Heart right ventricle (tissue), 16 donors: ENCODE measurements at places on chromosomes 12 and 14. TPM values are rescaled to one million over a fixed set of nuclear protein-coding genes. Genes with fewer than 3 reads are reported as not detected.

GRCh38 chr12:29980304-29980703 is 196.6 kb upstream of the TMTC1 start:
- no peak for DNase-seq
- H3K27me3 ChIP-seq: no peaks in the 10 kb centered on the region
- no peaks in the 10 kb centered on the region for H3K4me1 ChIP-seq

GRCh38 chr12:130127912-130128789 is 34.1 kb upstream of the FZD10 start:
- H3K4me1 ChIP-seq: no peaks in the 10 kb centered on the region
- no peaks in the 10 kb centered on the region for H3K36me3 ChIP-seq
- peak; percentile 33 for DNase-seq
- H3K27me3 ChIP-seq: peaks cover 14% of the 10 kb centered on the region

DNA sequence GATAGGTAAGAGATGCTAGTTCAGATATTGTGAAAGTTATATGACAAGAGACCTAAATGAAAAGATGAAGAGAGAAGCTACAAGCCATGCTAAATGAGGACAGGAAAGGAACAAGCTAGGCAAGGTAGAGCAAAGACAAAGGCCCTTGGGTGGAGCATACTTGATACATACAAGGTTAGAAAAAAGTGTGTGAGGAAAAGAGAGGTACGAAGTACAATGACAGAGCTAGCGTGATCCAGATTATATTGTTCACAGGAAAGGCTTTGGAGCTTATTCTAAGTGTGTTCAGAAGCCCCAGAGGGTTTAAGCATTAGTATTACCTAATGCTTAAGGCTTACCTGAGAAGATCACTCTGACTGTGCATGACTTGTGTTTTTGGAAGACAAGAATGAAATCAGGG is 75.0 kb downstream of the SLCO1B3 start:
- no peak overlapping the region for H3K4me3 ChIP-seq
- no peak for DNase-seq
- no peaks in the 10 kb centered on the region for H3K36me3 ChIP-seq
- no peak overlapping the region for H3K27ac ChIP-seq
- H3K27me3 ChIP-seq: no peaks in the 10 kb centered on the region

DNA sequence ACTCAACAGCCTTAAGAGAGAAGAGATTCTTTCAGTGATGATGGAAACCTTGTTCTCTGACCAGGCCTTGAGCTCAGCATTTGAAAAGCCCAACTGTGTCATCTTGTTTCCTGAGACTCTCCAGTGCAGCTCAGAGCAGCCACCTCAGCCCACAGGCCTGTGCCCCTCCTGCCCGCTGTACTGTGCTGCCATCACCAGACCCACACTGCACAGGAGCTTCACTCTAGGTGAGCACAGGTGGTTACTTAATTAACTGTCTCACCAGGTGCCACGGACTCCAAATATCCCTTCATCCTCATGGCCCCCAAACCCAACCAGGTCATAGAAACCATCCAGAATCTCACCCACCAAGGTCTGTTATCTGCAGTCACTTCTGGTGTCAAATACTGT is 51.3 kb downstream of the JAG2 start:
- no peak for DNase-seq
- no peaks in the 10 kb centered on the region for H3K36me3 ChIP-seq
- H3K27ac ChIP-seq: no peak overlapping the region
- peaks cover 1% of the 10 kb centered on the region for H3K27me3 ChIP-seq

Gene RILPL2
- polyA plus RNA-seq: 2.8 TPM

- peaks cover 42% of the 10 kb centered on the region for H3K27me3 ChIP-seq
- H3K4me3 ChIP-seq: no peak overlapping the region
- no peaks in the 10 kb centered on the region for H3K4me1 ChIP-seq
- no peak overlapping the region for H3K27ac ChIP-seq
- DNase-seq: no peak
Measured at GRCh38 chr14:100731846-100732765, 5.4 kb downstream of the DLK1 start.

- H3K36me3 ChIP-seq: no peaks in the 10 kb centered on the region
- no peak overlapping the region for H3K27ac ChIP-seq
- H3K4me3 ChIP-seq: no peak overlapping the region
Measured at GRCh38 chr14:89418976-89419375, 1.9 kb upstream of the FOXN3 start.

Gene SOCS2
- 14.9 TPM for polyA plus RNA-seq

GRCh38 chr12:6372403-6373003 is 2.9 kb downstream of the SCNN1A start:
- no peaks in the 10 kb centered on the region for H3K27me3 ChIP-seq
- H3K4me1 ChIP-seq: peaks cover 12% of the 10 kb centered on the region
- DNase-seq: no peak
- H3K27ac ChIP-seq: no peak overlapping the region
- H3K36me3 ChIP-seq: no peaks in the 10 kb centered on the region

- no peak overlapping the region for H3K4me3 ChIP-seq
- no peaks in the 10 kb centered on the region for H3K27me3 ChIP-seq
- no peak for DNase-seq
- H3K36me3 ChIP-seq: no peaks in the 10 kb centered on the region
- H3K4me1 ChIP-seq: peaks cover 88% of the 10 kb centered on the region
Measured at GRCh38 chr12:2335513-2335912, 282.7 kb downstream of the CACNA1C start.

- no peak for DNase-seq
- peaks cover 5% of the 10 kb centered on the region for H3K27me3 ChIP-seq
- no peaks in the 10 kb centered on the region for H3K36me3 ChIP-seq
- no peaks in the 10 kb centered on the region for H3K4me1 ChIP-seq
- no peak overlapping the region for H3K4me3 ChIP-seq
- H3K27ac ChIP-seq: no peak overlapping the region
Measured at GRCh38 chr12:67155863-67156262, 113.3 kb upstream of the CAND1 start.

Gene FOXN3
- polyA plus RNA-seq: 13.0 TPM

- no peaks in the 10 kb centered on the region for H3K4me1 ChIP-seq
- no peaks in the 10 kb centered on the region for H3K27me3 ChIP-seq
- no peak overlapping the region for H3K27ac ChIP-seq
- no peak for DNase-seq
- no peaks in the 10 kb centered on the region for H3K36me3 ChIP-seq
- H3K4me3 ChIP-seq: no peak overlapping the region
Measured at GRCh38 chr12:78210506-78210860, 379.8 kb downstream of the NAV3 start.

GRCh38 chr12:56315249-56315621 is 553 bp downstream of the CNPY2 start:
- H3K27ac ChIP-seq: peak overlapping the region; percentile 98
- peaks cover 55% of the 10 kb centered on the region for H3K36me3 ChIP-seq
- peak overlapping the region; percentile 66 for H3K4me3 ChIP-seq
- no peaks in the 10 kb centered on the region for H3K27me3 ChIP-seq
- no peak for DNase-seq

Gene OTOGL
- 0.15 TPM for polyA plus RNA-seq

Gene SLC5A8
- polyA plus RNA-seq: not detected

- peaks cover 4% of the 10 kb centered on the region for H3K27me3 ChIP-seq
- H3K27ac ChIP-seq: no peak overlapping the region
- no peak for DNase-seq
- no peaks in the 10 kb centered on the region for H3K36me3 ChIP-seq
- H3K4me1 ChIP-seq: peaks cover 9% of the 10 kb centered on the region
- no peak overlapping the region for H3K4me3 ChIP-seq
Measured at GRCh38 chr12:31205054-31205453, 120.9 kb downstream of the SINHCAF start.

- DNase-seq: peak; percentile 73
- H3K4me3 ChIP-seq: peak within 1 kb of the TSS; percentile 55
- H3K27ac ChIP-seq: peak within 1 kb of the TSS; percentile 83
Measured at GRCh38 chr14:58395812-58396788, at the start of gene TOMM20L. Gene TOMM20L (plus strand): TSS chr14:58395930. CDS start chr14:58395958, 28 bp downstream.

DNA sequence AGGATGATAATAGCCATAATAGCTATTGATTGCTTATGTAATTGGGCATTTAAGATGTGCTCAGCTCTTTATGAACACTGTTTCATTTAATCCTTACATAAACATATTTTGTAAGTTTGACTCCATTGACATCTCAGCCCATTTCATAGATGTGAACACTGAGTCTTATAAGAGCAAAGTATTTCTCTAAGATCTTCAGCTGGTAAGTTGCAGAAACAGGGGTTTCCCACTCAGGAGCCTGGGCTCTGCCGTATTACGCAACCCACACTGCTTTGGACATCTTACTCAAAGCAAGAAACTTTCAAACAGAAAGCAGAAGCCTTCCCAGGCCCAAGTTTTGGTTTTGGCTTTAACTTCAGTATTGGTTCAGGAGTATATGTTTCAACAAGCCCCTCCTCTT is 705.1 kb downstream of the MED13L start:
- H3K27ac ChIP-seq: no peak overlapping the region
- H3K4me1 ChIP-seq: no peaks in the 10 kb centered on the region
- H3K27me3 ChIP-seq: peaks cover 2% of the 10 kb centered on the region

- peaks cover 13% of the 10 kb centered on the region for H3K4me1 ChIP-seq
- peak; percentile 57 for DNase-seq
- peak overlapping the region; percentile 64 for H3K27ac ChIP-seq
- no peaks in the 10 kb centered on the region for H3K36me3 ChIP-seq
- H3K4me3 ChIP-seq: no peak overlapping the region
- H3K27me3 ChIP-seq: no peaks in the 10 kb centered on the region
Measured at GRCh38 chr12:51886021-51886710, 1.7 kb upstream of the ANKRD33 start.

Gene PGAM5
- polyA plus RNA-seq: 17.5 TPM

GRCh38 chr12:66060163-66060907 is 70.2 kb downstream of the LLPH start:
- H3K27ac ChIP-seq: no peak overlapping the region
- no peaks in the 10 kb centered on the region for H3K36me3 ChIP-seq
- H3K27me3 ChIP-seq: no peaks in the 10 kb centered on the region
- H3K4me1 ChIP-seq: no peaks in the 10 kb centered on the region
- H3K4me3 ChIP-seq: no peak overlapping the region

DNA sequence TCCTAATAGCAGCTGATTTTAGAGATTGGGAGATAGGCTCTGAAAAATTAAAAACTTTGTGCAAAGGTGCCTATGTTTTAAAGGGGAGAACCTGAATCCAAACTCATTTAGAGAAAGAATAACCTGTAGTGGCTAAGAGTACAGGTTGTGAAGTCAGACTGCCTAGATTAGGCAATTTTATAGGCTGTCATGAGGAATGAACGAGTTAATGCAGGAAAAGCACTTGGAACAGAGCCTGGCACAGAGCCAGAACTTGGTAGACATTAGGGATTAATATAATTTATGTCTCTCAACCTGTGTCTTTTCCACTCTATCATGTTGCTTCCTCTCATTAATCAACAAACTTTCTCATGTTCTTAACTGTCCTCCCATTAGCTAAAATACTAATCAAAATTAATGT is 98.1 kb downstream of the WIF1 start:
- no peaks in the 10 kb centered on the region for H3K36me3 ChIP-seq
- H3K27ac ChIP-seq: no peak overlapping the region
- H3K4me3 ChIP-seq: no peak overlapping the region

GRCh38 chr12:69765515-69765914 is 26.9 kb downstream of the RAB3IP start:
- DNase-seq: no peak
- no peak overlapping the region for H3K4me3 ChIP-seq
- no peak overlapping the region for H3K27ac ChIP-seq
- H3K4me1 ChIP-seq: no peaks in the 10 kb centered on the region

Gene TPH2
- polyA plus RNA-seq: not detected

Gene MYH7
- 7,351 TPM for polyA plus RNA-seq

DNA sequence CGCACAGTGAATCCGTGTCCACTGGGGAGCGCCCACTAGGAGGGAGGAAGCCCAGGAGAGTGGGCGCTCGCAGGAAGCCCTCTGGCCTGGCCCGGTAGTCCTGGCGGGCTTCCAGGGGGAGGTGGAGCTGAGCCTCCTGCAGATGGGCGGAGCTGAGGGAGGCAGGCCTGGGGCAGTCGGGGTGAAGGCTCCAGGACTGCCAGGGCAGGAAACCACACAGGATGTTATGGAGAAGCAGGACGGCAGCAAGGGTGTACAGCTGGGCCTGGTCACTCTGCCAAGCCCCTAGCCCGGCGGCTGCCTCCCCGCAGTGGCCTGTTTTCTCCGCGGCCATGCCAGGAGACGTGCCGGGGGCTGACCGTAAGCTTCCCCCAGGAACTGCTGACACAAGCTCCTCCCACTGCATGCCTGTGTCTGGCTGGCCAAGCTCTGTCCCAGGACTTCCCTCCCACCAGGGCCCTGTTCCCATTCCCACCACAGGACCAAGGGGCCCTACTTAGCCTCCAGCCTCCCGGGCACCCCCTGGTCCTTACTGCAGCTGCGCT is 143.4 kb upstream of the C14orf180 start:
- H3K27me3 ChIP-seq: no peaks in the 10 kb centered on the region
- H3K4me3 ChIP-seq: peak overlapping the region; percentile 46
- H3K4me1 ChIP-seq: peaks cover 21% of the 10 kb centered on the region
- peak; percentile 82 for DNase-seq
- peak overlapping the region; percentile 86 for H3K27ac ChIP-seq

DNA sequence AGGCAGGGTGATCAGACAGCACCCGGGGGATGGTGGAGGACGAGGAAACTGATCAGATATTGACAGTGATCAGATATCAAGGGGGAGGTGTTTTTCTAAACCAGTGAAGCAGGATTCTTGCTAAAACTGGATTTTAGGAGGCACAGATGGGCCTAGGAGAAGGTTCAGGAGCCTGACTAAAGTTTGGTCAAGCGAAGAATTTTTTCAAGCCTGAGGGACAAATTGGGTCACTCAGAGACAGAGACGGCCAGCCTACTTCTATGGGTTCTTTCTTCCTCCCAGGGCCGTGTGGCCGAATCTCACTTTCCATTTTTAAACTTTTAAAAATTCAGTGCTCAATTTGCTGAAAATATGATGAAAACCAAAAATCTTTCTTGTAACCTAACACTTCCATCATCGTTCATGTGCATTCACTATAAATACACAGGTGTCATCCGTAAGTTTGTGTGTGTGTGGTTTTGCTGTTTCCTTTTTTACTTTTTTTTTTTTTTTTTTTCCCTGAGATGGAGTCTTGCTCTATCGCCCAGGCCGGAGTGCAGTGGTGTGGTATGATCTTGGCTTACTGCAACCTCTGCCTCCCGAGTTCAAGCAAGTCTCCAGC is 68.5 kb downstream of the RIN3 start:
- H3K4me3 ChIP-seq: no peak overlapping the region
- H3K4me1 ChIP-seq: peaks cover 18% of the 10 kb centered on the region
- no peak overlapping the region for H3K27ac ChIP-seq
- DNase-seq: no peak
- H3K27me3 ChIP-seq: no peaks in the 10 kb centered on the region

Gene GIT2
- polyA plus RNA-seq: 17.8 TPM

Gene ZNF10
- polyA plus RNA-seq: 8.8 TPM

- no peaks in the 10 kb centered on the region for H3K4me1 ChIP-seq
- no peak for DNase-seq
- no peak overlapping the region for H3K27ac ChIP-seq
Measured at GRCh38 chr12:116466536-116466935, 92.6 kb upstream of the MAP1LC3B2 start.

- peaks cover 6% of the 10 kb centered on the region for H3K4me1 ChIP-seq
- no peaks in the 10 kb centered on the region for H3K36me3 ChIP-seq
- H3K27ac ChIP-seq: peak overlapping the region; percentile 72
- H3K4me3 ChIP-seq: peak overlapping the region; percentile 71
- no peak for DNase-seq
Measured at GRCh38 chr14:69260861-69261564, 1.1 kb downstream of the GALNT16 start.

GRCh38 chr12:24138041-24138440 is 188.6 kb upstream of the SOX5 start:
- H3K4me1 ChIP-seq: no peaks in the 10 kb centered on the region
- no peak overlapping the region for H3K27ac ChIP-seq
- H3K36me3 ChIP-seq: no peaks in the 10 kb centered on the region
- no peak overlapping the region for H3K4me3 ChIP-seq
- no peaks in the 10 kb centered on the region for H3K27me3 ChIP-seq

GRCh38 chr14:103705118-103705503 is 10.1 kb downstream of the XRCC3 start:
- peaks cover 29% of the 10 kb centered on the region for H3K4me1 ChIP-seq
- no peaks in the 10 kb centered on the region for H3K27me3 ChIP-seq
- no peak overlapping the region for H3K4me3 ChIP-seq
- DNase-seq: peak; percentile 62

GRCh38 chr14:65949711-65950516 is 536.3 kb upstream of the CCDC196 start:
- DNase-seq: peak; percentile 39
- no peak overlapping the region for H3K27ac ChIP-seq
- H3K4me3 ChIP-seq: no peak overlapping the region
